Natural killer cell (primary cell): ENCODE measurements at places on chromosomes 6 and 20. TPM values are rescaled to one million over a fixed set of nuclear protein-coding genes. Genes with fewer than 3 reads are reported as not detected.
A peak's percentile ranks its signal among the peaks of the same experiment; 100 is the strongest.

DNA sequence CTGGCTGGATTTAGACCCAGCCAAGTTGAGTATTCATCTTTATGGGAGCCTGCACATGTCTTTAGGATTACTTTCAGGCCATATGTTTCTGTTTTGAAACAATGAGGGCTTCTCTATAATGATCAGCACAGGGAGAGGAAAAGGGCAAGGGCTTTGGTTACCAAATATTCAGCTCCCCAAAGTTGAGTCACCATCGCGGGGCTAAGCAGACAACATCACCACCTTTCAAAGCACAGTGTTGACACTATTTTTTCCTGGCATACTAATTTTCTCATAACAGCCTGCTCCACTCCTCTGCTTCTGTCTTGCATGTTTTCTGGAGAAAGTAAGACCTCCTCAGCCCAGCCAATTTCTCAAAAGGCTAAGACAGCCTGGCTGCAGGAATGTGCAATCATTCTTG is 4.9 kb downstream of the SCML4 start:
- DNase-seq, result no peak

DNA sequence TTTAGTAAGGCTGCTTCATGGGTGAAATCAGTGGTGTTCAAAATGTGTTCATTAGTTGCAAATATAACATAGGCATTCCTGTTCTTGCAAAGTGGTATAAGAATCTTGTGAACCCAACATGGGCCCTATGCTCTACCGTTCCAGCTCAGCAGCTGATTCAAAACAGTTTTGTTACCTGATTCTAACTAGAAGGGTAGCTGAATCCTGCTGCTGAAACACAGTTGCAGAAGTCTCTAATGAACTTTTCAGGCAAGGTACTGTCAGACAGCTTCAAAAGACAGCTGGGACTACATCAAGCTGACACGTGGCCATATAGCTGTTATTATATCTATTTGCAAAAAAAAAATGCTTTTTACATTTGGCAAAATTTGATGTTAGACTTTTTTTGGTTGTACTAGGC is 22.7 kb downstream of the THEMIS start:
- DNase-seq, result no peak

DNA sequence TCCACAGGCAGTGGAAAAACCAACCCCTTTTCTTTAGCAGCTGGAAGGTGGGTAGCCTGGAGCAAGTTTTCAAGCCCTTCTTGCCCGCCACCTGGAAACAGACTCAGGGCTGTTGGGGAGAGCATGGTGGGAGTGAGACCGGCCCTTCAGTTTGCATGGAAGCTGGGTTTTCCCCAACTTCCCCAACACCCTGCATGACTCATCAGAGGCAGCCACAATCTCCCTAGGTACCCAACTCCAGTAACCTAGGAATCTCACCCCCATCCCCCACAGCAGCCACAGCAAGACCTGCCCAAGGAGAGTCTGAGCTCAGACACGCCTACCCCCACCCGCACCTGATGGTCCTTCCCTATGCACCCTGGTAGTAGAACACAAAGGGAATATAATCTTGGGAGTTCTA is 86.3 kb upstream of the IRAK1BP1 start:
- no peak for DNase-seq

The FOXA2 gene
- total RNA-seq, result not detected

DNA sequence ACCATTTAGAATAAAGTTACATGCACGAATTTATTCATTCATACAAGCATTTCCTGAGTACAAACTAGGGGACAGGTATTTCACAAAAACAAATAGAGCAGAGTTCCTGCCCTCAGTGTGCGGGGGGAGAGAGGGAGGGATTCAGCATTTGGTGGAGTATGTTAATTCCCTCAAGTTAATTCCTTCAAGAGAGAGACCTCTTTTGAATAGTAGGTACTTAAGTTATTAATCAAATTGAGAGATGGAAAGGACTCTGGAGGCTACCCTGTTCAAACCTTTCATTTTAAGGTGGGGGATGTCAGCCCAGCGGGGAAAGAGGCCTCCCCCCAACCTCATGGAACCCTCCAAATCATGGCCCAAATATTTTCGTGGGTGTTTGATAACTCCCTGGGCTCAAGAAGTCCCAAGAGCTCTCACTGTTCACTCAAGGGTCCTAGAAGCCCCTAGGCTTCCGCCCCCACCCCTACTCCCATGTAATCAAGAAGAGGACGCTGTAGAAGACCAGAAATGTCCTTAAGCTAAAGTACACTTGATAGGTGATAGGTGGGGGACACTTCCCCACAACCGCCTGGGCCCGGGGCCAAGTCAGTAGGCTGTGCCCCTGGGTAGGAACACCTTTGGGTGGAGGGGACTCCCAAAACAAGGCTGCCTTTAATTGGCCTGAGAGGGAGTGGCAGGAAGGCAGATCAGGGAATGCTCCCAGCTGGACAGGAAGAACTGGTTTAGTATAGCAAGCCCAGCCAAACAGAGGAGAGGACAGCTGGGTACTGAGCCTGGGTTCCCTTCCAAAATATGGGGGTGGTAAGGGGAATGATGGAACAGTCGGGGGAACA is 2.9 kb downstream of the SDC4 start:
- DNase-seq, result no peak

The MEI4 gene
- not detected for total RNA-seq

- no peak for DNase-seq
Observed at GRCh38 chr6:85942844-85943243, 300.2 kb upstream of the SYNCRIP start.

DNA sequence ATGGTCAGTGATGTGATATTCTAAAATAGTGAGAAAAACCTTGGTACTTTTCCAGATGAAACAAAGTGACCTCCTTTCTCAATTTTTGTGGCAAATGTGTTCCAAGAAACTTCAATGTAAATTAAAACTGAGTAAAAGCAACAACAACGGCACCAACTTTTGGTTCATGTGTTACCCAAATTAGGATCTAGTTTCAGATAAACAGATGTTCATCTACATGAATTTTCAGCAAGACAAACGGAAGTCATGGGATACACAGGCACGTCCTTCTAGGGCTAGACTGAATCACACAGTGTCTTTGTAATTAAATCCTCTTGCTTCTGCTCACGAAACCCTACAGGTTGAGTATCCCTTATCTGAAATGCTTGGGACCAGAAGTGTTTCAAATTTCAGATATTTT is 915.2 kb downstream of the TFAP2A start:
- no peak for DNase-seq

GRCh38 chr6:122035173-122035572 is 364.3 kb upstream of the HSF2 start:
- DNase-seq, result no peak

DNA sequence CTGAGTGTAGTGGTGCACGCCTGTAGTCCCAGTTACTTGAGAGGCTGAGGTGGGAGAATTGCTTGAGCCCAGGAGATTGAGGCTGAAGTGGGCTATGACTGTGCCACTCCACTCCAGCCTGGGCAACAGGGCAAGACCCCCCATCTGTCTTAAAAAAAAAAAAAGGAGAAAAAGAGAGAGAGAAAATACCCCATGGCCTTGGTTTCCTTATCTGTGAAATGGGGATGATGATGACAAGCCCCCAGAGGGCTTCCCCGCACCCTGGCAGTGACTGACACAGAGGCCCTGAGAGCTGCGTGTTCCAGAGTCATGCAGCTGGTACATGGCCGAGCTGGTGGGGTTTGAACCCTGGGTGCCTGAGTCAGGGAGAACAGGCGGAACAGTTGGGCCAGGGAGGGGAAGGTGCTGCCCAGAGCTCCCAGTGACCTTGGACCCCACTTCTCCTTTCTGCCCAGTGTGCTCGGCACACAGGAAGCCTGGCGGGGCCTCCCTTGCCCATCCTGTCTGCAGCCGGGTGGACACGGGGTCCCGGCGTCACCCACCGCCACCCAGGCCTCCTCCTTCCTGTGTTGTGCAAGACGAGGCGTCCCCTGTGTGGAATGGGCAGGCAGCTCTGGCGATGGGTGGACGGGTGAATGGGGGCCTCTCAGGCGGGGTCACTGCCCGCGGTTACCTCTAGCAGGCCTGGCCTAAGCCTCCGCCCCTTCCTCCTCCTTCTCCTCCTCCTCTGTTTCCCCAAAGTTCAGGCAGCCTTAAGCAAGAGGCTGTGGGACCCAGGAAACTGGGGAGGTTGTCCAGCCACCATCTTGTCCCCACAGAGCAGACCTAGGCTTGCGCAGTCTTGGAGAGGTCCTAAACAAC is 84.2 kb downstream of the CEBPB start:
- DNase-seq, result peak; percentile 13
